Activated CD4-positive, alpha-beta T cell treated with anti-CD3 and anti-CD28 coated beads for 1 hour (primary cell): ENCODE measurements at places on chromosomes 16 and 17.

GRCh38 chr16:84503751-84504395, 586 bp downstream of the MEAK7 start:
- no peak for DNase-seq

DNA sequence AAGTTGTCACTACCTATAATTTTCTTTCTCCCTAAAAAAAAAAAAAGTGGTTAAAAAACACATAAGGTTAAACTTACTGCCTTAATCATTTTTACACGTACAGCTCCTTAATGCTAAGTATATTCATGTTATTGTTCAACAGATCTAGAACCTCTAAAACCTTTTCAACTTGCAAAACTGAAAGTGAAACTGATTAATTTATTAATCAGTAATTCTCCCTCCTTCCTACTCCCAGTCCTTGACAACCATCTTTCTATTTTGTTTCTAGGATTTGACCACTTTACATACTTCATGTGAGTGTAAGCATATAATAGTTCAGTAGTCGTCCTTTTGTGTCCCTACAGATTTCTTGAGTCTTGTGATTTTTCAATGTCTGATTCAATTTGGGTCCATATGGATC, 251.4 kb upstream of the KIF2B start:
- no peak for DNase-seq

- no peak for DNase-seq
Observed at GRCh38 chr17:34843682-34844081, 117.6 kb downstream of the CCT6B start.

DNA sequence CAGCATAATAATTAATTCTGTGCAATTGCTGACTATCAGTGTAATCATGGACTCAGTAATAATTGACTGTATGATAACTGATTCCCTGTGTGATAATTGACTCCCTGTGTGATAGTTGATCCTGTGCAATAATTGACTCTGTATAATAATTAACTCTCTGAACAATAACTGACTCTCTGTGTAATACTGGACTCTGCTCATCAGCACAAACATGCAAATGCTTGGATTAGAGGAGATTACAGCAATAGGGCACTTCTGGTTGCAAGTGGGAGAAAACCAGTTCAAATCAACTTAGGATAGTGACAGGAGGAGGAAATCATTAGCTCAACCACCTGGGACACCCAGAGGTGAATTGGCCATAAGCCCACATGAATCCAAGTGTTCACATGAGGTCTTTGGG, 582.1 kb downstream of the RBFOX1 start:
- no peak for DNase-seq

- DNase-seq, result no peak
Observed at GRCh38 chr17:10357768-10358167, 15.0 kb downstream of the MYH13 start.

- no peak for DNase-seq
Observed at GRCh38 chr17:57832314-57833178, 17.3 kb downstream of the MRPS23 start.

GRCh38 chr17:78151514-78152008, 5.4 kb downstream of the C17orf99 start:
- DNase-seq, result no peak

DNA sequence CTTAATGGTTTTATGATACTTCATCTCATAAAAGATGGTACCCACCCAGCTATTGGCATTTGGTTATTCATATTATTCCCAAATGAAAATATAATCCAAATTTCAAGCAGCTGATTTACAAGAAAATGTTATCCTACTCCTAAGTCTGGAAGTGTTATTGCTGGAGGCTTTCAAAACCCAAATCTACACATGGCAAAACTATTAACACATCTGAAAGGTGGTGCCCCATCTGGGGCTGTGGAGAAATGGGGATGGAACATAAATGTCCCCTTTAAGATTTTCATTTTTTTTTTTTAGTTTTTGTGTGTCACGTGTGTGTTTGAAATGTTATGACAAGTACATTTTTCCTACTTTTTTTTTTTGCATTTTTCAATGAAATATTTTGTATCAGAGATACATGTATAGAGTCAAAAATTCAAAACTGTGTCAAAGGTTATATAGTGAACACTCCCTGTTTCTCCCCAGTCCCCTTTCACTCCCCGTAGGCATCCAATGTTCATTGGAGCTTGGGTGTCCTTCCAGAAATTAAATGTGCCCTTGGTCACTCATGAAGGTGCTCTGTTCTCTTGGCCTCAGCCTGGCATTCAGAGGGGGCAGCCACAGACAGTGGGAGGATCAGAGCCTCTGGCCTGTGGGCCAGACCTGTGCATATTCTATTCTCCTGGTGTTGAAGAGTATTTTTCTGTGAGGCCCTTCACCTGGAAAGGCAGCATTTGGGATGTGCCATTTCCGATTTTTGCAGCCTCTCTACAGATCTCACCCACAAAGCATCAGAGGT, 79.1 kb downstream of the CLEC16A start:
- DNase-seq, result no peak

DNA sequence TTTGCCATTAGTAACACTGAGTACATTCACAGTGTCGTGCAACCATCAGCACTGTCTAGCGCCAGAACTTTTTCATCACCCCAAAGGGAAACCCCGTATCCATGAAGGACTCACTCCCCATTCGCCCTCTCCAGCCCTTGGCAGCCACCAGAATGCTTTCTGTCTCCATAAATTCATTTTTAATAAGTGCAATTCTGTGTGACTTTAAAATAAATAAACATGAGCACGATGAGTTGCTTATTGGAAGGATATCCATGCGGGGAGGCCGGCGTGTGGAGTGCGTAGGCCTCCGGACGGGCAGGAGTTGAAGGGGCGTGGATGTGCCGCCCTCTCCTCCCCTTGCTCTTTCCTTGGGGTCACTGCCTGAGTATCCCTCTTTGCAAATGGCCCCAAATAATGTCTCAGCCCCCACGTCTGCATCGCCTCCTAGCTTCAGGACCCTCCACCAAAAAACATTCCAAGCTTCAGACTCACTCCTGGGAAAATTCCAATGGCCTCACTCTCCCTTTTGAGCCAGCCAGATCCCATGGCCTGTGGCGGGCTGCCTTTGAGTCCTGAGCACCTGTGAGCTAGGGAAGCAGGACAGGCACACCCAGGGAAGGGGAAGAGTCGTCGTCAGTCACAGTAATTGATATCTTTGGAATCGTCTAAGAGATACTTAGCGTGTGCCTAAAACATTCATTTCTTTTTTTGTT, 306.3 kb downstream of the SEC14L1 start:
- DNase-seq, result no peak

DNA sequence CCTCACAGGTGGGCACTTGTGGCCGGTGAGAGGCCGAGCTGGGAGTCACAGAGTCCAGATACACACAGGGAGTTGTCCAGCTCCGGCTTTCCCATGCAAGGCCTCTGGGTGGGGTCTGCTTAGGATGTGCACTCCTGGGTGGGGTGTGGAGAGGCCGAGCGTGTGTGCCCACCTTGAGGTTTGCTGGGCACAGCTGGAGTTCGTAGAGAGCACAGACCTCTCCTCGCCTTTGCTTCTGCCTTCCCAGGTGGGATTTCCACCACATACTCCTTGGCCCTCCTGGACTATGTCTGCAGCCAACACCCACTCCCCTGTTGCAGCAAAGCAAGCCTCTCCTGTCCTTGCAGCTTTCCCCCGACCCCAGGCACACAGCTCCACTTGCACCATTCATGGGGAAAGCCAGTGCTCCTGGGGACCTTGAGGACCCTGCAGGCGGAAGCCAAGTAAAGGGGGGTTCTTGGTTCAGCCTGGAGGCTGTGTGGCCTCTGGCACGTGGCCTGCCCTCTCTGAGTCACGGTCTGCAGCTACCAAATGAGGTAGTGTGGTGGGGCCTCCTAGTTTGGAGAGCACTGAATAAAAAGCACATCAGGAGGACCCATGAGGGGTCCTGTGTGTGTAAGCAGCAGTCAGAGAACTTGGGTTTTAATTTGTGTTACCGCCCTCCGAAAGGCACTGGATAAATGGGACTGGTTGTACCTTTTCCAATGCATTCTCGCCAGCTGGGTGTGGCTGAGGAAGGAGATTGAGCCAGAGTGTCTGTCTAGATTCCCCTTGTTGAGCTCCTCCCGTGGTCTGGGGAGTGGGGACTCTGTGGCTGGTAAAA, 31.5 kb downstream of the MPRIP start:
- DNase-seq, result no peak

GRCh38 chr17:81621494-81622130, 15.3 kb downstream of the NPLOC4 start:
- no peak for DNase-seq

- no peak for DNase-seq
Observed at GRCh38 chr17:7988750-7989178, 13.7 kb upstream of the GUCY2D start.

DNA sequence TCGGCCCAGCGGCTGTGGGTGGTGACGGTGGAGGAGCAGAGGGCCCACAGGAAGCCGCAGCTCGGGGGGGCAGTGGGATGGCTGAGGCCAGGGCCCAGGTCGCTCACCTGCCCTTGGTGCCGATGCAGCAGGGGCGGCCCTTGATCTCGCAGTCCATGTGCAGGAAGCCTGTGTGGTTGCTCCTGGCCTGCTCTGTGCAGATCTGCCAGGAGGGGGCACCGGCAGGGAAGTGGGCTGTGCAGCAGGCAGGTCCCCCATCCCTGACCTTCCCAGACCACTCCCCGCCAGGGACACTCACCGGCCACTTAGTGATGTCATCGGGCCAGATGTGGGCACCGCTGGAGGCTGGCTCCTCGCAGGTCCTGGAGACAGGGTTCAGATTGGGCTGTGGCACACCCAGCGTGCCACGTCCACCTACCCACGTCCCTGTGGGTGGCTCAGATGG, 6.2 kb downstream of the AANAT start:
- DNase-seq, result no peak
